ENCODE measurements at places on chromosomes 2 and 18.

GRCh38 chr2:149473521-149473920 lies 114.1 kb downstream of the MMADHC start:
- DNase-seq = no peak

- DNase-seq = no peak
Measured at GRCh38 chr2:235864733-235865515, 303.3 kb downstream of the GBX2 start.

- DNase-seq = no peak
Measured at GRCh38 chr18:6731222-6731596, 1.7 kb downstream of the ARHGAP28 start.

DNA sequence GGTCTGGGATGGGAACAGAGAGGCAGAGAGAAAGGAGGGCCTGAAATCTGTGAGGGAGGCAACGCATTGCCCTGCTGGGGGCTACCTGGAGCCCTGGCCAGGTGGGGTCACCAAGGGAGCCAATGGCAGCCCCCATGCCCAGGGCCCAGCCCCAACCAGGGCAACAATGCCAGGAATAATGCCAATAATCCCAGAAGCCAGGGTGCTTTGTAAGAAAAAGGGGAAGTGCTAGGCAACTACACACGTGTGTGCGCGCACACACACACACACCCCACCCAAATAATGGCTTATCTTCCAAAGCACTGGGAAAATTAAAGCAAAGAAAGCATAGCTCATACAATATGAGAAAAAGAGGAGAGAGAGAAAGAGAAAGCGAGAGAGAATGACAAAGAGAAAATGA lies 7.0 kb upstream of the CLEC4F start:
- no peak for DNase-seq

- no peak for DNase-seq
Measured at GRCh38 chr2:43052204-43052943, 174.0 kb downstream of the ZFP36L2 start.

DNA sequence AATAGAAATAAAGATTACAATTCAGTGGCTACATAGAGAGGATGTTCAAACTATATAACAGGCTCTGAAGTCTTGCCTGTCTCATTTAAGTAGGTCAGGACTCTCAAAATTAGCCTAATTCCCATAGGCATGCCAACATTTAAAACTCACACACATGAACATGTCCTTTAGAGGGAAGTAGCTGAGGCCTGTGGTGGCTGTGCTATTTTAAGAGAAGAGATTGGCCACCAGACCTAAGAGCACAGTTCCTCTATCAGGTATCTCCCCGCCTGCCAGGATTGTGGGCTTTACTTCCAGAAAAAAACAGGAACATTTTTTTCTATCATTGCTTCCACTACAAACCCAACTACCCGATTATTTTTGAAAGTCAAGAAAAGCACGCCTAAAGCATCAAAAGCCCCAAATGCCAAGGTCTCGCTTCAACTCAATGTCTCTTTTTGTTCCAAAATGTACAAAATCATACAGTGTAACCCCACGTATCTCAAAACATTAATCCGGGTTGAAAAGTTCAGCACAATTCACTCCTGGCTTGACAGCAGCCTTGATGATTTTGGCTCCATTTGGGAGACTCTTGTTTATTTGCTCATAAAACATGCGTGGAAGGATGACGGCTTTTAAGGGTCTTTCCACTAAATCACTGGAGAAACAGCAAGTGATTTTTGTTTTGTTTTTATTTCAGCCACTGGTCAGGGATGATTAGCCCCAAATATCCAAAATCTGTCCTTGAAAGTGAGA lies 15.3 kb downstream of the FHL2 start:
- DNase-seq = no peak

Measured in activated CD8-positive, alpha-beta memory T cell treated with anti-CD3 and anti-CD28 coated beads for 48 hours (primary cell).